RPMI7951 (cell line): ENCODE measurements at places on chromosomes 1 and 21. TPM values are rescaled to one million over a fixed set of nuclear protein-coding genes. Genes with fewer than 3 reads are reported as not detected.

DNA sequence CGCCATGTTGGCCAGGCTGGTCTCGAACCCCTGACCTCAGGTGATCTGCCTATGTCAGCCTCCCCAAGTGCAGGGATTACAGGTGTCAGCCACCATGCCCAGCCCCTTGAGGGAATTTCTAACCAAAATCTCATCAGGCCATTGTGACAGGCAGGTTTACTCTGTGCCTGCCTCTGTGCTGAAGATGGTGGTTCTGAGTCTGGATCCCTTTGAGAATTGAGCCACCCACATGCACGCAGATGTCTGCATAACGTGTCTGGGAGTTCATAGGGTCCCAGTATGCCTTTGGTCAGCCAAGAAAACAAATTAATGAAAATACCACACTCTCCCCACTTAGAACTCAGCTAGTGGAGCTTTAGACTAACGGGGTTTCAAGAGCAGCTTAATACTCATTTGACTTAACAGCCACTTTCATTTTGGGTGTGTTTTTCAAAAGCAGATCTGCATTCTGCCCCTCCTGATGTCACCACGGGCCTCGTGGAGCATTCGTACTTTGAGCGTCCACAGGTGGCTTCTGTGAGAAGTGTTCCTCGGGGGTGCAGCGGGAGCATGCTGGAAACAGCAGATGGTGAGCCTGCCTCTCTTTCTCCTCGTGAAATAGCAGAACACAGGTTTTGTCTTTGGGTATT lies 45.3 kb downstream of the DIP2A start:
- DNase-seq: no peak

- peak; percentile 66 for DNase-seq
These were observed 46.5 kb downstream of the LUZP1 start for GRCh38 chr1:23122023-23122748.

- no peak for DNase-seq
These were observed 106.7 kb downstream of the CAMTA1 start for GRCh38 chr1:6891781-6892579.

DNA sequence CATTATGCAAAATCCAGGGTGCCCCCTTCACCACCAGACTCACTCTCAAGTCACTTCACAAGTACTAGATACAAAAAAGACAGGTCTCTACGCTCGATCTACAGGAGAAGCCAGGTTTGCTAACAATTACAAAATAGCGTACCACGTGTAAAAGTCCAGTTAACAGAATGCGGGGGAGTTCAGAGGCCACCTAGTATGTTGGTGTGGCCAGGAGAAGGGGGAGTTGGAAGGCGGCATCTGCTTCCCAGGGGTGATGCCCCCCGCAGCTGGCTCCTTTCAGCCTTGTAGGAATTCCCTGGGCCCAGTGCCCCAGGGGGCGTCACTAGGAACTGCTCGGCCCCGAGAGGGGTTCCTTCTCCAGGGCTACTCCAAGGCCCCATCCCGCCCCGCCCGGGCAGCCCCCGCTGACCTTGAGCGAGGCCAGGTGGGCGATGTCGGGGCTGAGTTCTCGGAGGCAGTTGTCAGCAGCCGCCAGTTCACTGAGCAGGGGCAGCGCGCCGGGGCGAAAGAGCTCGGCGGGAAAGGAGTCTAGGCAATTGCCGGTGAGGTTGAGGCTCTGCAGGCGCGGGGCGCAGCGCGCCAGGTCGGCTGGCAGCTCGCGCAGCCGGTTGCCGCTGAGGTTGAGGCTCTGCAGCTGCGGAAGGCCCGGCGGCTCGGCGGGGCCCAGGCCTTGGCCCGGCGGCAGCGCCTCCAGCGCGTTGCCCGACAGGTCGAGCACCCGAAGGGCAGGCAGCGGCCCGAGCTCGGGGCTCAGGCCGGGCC lies 664 bp downstream of the LRRC47 start:
- no peak for DNase-seq

DNA sequence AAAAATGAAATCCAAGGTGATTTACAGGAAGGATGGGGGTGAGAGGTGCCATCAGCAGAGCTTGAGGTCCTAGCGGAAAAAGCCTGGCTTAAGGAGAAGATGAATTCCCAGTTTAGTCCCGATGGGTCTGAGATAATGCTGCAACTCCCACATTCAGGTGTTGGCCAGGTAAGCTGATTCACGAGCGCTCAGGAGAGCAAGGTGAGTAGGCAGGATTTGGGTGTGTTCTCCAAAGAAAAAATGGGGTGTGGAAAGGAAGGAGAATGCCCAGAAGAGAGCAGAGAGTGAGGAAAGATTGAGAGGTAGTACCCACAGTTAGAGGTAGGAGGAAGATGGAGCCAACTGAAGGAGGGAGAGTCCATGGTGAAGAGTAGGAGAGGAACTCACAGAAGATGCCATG lies 12.5 kb downstream of the RIMS3 start:
- DNase-seq: no peak

DNA sequence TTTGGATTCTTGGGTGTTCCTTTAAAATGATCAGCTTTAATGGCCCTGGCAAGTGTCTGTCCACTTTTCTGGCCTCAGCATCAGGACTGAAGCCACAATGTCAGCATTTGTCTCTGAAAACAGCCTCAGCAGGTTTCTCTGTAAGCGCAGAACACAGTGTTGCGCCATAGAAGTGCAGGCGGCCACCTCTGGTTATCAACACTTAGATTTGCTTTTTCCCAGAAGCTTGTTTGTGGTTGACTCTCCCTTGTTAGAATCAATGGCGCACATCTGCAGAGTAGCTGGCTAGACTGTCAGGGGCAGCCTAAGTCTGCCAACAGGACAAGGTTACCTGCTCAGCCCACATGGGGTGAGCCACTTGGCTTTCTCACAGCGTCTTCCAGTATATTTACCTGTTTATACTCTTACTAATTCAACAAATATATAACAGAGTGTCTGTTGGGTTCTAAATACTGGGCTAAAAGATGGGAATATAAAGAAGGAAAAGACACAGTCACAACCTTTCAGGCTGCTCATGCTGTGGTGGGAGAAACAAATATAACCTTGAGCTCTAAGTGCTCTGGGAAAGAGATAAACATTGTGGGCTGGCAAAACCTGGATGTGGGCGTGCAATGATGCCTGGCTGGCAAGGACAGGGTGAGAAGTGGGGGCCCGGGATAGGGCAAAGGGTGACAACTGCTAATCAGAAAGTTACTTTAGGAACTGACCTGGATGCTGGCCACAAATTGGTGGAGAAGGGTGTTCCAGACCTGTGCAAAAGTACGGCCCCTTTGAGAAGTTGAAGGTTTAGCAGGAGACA lies 149.3 kb upstream of the KIAA0040 start:
- no peak for DNase-seq

- DNase-seq: no peak
These were observed 39.9 kb upstream of the CSF3R start for GRCh38 chr1:36522461-36523229.

DNA sequence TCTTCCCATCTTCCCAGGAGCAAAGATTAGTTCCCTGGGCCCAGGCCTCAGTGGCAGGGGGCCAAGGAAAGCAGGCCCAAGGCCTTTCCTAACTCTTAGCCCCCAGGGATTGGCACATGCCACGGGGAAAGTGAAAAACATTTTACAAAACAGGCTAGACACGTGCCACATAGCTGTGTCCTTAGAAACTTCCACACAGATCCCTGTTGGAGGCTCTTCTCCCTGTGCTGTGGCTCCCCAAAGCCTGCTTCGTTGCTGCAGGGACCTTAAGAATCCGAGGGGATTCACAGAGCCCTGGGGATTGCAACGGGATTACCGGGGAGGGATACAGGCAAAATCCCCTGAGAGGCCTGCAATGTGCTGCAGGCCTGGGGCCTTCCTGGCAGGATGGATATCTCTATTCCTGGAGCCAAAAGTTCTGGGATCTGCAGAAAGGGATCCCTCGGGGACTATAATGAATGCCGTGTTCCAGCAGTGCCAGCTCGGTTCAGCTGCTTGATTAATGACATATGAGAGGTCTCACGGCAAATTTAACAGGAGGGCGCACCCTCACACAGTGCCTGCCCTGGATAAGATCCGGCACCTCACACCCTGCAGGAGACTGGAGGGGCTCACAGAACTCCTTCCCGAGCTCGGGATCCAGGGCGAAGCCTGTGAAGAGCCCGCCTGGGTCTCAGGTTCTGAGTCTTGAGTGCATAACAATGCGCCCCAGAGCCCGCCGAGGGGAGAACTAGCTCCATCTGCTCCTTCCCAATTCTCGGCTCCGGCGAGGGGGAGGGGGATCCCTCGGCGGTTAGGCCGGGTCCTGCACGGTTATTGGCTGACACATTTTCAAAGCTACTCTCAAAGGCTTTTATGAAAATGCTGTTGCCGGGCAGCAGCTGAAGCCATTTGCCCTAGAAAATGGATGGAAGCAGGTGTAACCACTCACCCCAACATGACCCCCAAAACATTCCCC lies 15.3 kb upstream of the RGS8 start:
- no peak for DNase-seq

DNA sequence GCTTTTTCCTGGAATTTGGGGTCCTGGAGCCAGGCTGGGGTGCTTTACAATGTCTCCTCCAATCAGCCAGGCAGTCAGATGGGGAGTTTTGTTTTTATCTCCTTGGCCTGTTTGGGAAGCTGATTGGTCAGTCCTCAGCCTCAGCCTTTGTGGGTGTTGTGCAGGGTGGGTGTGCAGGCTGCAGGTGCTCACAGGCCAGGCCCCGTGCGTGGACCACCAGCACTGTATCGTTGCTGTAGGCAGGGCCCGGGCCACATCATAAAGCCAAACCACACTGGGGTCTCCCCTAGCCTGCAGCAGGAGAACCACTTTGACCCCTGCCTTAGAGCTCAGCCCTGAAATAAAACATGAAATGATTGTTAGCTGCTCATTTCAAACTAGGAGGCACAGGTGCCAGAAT lies 8.6 kb downstream of the PRDM16 start:
- no peak for DNase-seq

DNA sequence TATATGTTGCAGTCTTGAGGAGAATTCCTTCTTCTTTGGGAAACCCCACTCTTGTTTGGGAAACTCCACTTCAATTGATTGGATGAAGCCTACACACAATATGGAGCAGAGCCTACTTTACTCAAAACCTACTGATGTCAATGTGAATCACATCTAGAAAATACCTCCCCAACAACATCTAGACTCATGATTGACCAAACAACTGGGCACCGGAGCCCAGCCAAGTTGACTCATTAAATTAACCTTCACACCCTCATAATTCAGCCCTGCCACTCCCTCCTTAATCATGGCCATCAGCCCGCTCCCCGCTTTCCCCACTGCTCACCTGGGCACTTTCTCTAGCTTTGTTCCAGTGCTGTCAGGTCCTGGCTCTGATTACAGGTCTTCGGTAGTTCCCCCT lies 208.1 kb upstream of the MAP1LC3C start:
- DNase-seq: no peak

GRCh38 chr21:16667395-16667794 lies 845.4 kb upstream of the CXADR start:
- DNase-seq: no peak

DNA sequence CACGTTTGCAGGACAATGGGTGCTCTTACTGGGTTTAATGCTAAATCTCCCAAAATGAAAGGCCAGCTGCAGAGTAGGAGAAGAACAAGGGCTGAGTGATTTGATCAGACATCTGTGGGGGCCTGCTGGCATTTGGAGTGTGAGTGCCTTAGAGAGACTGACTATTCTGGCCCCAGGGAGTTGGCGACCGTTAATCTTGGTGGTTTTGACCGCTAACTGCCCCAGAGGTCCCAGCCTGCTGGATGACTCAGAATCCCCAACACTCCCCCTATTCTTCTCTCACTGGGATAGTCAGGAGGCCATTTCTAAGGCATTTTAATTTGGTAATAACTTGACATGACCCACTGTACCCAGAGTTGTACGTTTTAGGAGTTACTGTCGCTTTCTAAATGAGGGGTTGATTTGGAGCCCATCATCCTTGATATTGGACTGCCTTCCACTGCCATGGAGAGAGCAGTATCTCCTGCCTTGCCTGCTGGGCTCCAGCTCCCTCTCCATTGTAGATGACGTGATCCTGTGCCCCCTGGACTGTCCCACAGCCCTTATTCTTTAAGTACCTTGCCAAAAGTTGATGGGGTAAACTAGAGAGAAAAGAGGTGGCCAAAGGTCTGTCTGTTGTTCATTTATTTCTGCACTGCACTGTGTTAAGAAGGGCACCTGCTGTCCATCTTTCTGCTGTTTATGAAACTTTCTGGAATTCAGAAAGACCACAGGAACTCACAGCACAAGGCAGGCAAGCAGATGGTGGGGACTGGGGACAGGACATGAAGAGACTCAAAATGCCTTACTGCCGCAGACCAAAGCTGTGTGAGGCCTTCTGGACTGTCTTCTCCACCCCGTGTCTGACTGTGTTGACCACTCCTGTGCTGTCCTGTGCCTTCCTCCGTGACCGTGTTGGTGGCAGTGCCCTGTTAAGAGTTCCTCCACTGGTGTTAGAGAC lies 98.2 kb upstream of the ARTN start:
- peak; percentile 100 for DNase-seq

GRCh38 chr21:38881131-38881530 lies 75.4 kb downstream of the ETS2 start:
- no peak for DNase-seq

DNA sequence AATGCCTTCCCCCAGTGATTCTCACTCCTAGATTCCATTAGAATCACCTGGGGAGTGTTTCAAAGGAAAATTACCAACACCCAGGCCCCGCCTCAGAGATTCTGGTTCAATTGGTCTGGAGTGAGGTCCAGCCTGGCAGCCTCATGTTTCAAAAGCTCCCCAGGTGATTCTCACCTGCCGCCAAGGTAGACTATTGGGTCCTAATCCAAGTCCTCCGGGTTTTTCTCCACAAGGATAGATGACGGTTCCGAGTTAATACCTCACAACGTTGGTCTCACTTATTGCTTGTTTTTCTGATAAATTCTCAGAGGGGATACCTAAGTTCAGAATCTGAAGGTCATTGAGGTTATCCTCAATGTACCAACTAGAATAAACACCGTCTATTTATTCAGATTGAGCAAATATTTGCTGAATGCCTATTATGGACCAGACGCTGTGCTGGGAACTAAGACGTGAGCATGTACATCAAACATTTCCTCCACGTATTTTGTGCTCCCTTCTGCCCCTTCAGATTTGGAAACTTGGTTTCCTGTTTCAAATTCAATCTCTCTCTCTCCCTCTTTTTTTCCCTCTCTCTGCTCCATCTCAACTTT lies 97.5 kb downstream of the SEC16B start:
- DNase-seq: no peak

GRCh38 chr1:170284951-170285350 lies 139.2 kb downstream of the NTMT2 start:
- no peak for DNase-seq

GRCh38 chr1:164702216-164702615 lies 143.2 kb downstream of the PBX1 start:
- no peak for DNase-seq

IFNLR1 gene
- total RNA-seq: 11.7 and 12.8 TPM in 2 replicates

FCRLB gene
- total RNA-seq: 2.2 and 2.4 TPM in 2 replicates

HSPA13 gene
- total RNA-seq: 101 and 119 TPM in 2 replicates

COA7 gene
- total RNA-seq: 10.0 and 10.2 TPM in 2 replicates

OR2M3 gene
- not detected in 2 replicates for total RNA-seq
